Right lobe of liver (tissue), 6 donors: ENCODE measurements at places on chromosomes 12 and 14.

DNA sequence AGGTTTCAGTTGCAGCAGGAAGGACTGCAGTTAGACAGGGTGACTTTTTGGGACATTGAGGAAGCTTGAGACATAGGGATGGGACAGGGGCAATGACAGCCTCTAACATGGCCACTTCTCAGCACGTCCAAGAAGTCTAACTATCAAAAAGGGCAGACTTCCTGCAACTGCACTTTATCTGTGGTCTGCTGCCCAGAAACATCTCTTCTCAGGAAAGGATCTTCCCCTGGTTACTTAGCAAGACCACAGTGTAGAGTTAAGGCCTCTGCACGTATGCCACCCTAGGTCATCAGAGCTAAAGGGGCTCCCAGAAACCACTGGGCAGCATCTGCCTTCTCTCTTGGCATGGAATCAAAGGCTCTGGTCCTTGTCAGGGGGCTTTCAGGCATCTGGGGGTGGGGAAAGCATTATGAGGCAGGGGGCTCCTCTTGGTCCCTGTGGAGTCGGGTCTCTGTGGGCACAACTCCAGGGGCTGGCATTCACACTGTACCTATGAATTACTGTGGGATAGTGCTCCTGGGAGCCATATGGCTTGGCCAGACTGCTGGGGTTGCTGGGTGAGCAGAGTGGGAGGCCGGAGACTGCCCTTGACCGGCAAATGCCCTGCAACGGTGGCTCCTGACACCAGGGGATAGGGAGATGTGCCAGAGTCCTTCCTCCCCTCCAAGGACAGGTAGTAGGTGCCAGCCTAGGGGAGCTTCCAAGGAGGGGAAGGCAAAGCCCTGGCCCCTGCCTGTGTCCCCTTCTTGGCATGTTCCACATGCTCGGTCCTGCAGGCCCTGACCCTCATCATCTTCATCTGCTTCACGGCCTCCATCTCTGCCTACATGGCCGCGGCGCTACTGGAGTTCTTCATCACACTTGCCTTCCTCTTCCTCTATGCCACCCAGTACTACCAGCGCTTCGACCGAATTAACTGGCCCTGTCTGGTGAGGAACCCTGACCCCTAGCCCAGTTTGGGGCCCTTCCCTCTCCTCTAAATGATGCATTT, 1.0 kb downstream of the CMTM5 start:
- no peak overlapping the region for H3K4me3 ChIP-seq
- no peaks in the 10 kb centered on the region for H3K36me3 ChIP-seq

- DNase-seq, result no peak
- H3K36me3 ChIP-seq, result no peaks in the 10 kb centered on the region
- no peaks in the 10 kb centered on the region for H3K4me1 ChIP-seq
- no peaks in the 10 kb centered on the region for H3K27me3 ChIP-seq
- no peak overlapping the region for H3K4me3 ChIP-seq
These were observed 1153.0 kb upstream of the TMEM132C start for GRCh38 chr12:127113945-127114344.

DNA sequence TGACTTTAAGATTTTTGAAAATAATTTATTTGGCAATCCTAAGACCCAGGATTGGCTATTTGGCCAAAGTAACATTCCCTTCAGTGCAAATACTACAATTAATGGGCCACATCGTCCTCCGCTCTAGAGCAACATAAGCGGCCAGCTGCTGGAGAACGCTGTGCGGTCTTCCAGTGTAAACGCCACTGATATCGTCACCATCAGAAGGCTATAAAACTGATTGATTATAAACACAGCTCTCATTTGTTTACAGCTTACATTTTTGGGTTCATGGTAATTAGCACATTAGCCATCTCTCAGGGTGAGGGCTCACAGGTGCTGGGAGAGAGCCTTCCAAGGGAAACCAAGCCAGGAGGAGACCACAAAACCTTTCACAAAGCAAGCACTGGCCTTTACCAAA, 130.1 kb upstream of the BMP4 start:
- no peaks in the 10 kb centered on the region for H3K36me3 ChIP-seq
- no peak overlapping the region for H3K27ac ChIP-seq
- DNase-seq, result no peak

- no peaks in the 10 kb centered on the region for H3K4me1 ChIP-seq
- no peak overlapping the region for H3K4me3 ChIP-seq
- DNase-seq, result no peak
- H3K36me3 ChIP-seq, result peaks cover 11% of the 10 kb centered on the region
- H3K27ac ChIP-seq, result no peak overlapping the region
These were observed 8.0 kb downstream of the CACNB3 start for GRCh38 chr12:48826209-48826855.

DNA sequence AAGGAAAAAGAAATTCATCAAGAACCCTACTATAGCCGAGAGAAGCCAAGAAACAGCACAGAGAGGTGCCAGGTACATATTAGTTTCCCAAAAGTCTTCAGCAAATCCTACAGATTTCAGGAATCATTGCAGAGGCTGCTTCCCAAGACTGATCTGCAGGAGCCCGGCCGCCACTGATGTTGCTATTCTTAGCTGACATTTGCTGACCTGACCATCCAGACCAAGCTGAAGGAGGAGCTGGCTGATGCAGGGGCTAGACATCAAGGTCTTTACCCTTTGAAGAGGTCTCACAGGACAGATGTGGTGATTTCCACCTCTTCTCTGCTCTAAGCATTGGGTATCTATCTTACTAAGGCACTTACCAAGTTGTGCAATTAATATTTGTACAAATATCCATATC, 444.8 kb upstream of the SOX5 start:
- H3K4me3 ChIP-seq, result no peak overlapping the region
- H3K27ac ChIP-seq, result no peak overlapping the region
- no peaks in the 10 kb centered on the region for H3K4me1 ChIP-seq
- DNase-seq, result no peak
- no peaks in the 10 kb centered on the region for H3K27me3 ChIP-seq
- H3K36me3 ChIP-seq, result no peaks in the 10 kb centered on the region

GRCh38 chr14:67405771-67406170, 6.2 kb downstream of the PLEK2 start:
- no peaks in the 10 kb centered on the region for H3K27me3 ChIP-seq
- DNase-seq, result peak; percentile 7
- no peak overlapping the region for H3K27ac ChIP-seq
- no peaks in the 10 kb centered on the region for H3K36me3 ChIP-seq
